Omental fat pad (tissue), 4 donors: ENCODE measurements at places on chromosomes 7 and 10. TPM values are rescaled to one million over a fixed set of nuclear protein-coding genes. Genes with fewer than 3 reads are reported as not detected.

SFRP4 gene
- total RNA-seq: 17.5 TPM

NANOS1 gene
- 12.1 TPM for total RNA-seq

KCP gene
- total RNA-seq: 0.88 TPM

TBXAS1 gene
- total RNA-seq: 63.4 TPM

ZSWIM8 gene
- total RNA-seq: 63.2 TPM

EPHB4 gene
- total RNA-seq: 37.9 TPM

CAV1 gene
- 482 TPM for total RNA-seq

PLXNA4 gene
- 111 TPM for total RNA-seq

PLA2G12B gene
- total RNA-seq: not detected

AKR1C2 gene
- total RNA-seq: 169 TPM

FRMD4A gene
- total RNA-seq: 82.6 TPM

CREB5 gene
- total RNA-seq: 27.9 TPM

PTF1A gene
- total RNA-seq: not detected

PURB gene
- 32.1 TPM for total RNA-seq

KIF5B gene
- total RNA-seq: 110 TPM

BLNK gene
- total RNA-seq: 5.3 TPM

FOXI2 gene
- total RNA-seq: not detected

PKD1L1 gene
- 0.38 TPM for total RNA-seq

CALML3 gene
- not detected for total RNA-seq

MBLAC1 gene
- 2.9 TPM for total RNA-seq

SPDYE17 gene
- not detected for total RNA-seq

LIPF gene
- not detected for total RNA-seq

NT5C3A gene
- total RNA-seq: 18.8 TPM

FEZF1 gene
- total RNA-seq: not detected

ADRB1 gene
- 4.3 TPM for total RNA-seq

MOGAT3 gene
- not detected for total RNA-seq
